Activated CD8-positive, alpha-beta memory T cell treated with anti-CD3 and anti-CD28 coated beads for 4 hours (primary cell): ENCODE measurements at places on chromosomes 2 and 18.

DNA sequence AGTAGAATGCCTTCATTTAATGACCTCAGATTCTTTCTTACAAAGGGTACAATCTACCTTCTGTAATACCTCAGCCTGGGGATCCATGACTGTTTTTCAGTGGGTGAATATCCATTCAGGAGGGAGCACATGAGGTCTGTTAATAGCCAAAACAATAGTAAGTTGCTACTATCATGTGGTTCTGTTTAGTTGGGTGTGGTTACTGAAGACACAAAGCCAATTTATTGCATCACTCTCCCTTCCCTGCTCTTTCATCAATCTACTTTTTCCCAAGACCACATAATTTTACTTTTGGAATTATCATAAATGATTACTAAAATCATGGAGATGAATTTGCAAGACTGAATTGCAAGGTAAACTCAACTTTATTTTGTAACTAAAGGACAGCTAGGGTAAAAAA, 254.2 kb downstream of the GALNT13 start:
- no peak for DNase-seq

- no peak for DNase-seq
Observed at GRCh38 chr18:12296457-12296856, 11.6 kb upstream of the TUBB6 start.

GRCh38 chr18:75073654-75074053, 135.3 kb downstream of the PTGR3 start:
- DNase-seq, result no peak

- DNase-seq, result no peak
Observed at GRCh38 chr2:75604484-75604883, 42.1 kb upstream of the MRPL19 start.

DNA sequence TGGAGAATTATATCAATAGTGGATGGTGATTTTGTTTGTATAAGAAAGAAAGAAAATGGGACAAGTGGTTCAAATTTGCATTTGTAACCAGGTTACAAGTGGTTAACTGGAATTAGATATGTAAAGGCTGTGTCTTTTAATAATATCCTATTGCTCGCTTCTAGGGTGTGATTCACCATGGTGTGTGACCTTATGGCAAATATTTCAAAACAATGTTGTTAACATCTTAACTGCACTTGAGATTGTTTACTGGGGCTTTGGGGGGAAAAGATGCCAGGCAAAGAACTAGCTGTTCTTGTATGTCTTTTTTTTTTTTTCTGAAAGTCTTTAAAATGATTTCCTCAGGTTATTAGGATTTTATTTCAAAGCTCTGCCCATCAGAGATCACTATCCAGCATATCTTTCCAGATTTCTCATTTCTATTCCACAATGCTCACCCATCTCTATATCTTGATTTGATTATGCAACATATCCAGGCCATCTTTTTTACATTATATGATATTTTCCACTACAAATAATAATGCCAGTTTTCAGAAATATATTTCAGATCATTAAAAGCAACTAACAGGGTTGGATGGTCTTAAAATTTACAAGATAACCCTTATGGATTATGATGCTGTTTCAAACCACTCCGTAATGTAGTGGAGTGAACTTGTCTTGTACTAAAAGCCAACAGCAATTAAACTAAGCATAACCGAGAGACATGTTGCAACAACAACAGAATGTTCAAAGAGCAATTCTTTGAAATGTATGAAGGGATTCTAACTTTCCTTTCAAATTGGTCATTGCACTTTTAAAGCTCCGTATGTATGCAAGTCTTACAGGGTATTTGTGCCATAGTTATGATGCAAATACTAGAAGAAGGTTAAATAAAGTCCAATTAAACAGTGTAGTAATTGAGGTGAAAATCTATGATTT, 341.5 kb upstream of the ETAA1 start:
- no peak for DNase-seq
